ENCODE measurements at places on chromosomes 3 and 15. TPM values are rescaled to one million over a fixed set of nuclear protein-coding genes. Genes with fewer than 3 reads are reported as not detected.

GRCh38 chr3:153513236-153513635 is 351.2 kb downstream of the RAP2B start:
- H3K4me3 ChIP-seq = no peak overlapping the region
- H3K36me3 ChIP-seq = no peaks in the 10 kb centered on the region
- H3K4me1 ChIP-seq = no peaks in the 10 kb centered on the region
- H3K27me3 ChIP-seq = peaks cover 2% of the 10 kb centered on the region
- no peak overlapping the region for H3K27ac ChIP-seq

PLSCR5 gene
- total RNA-seq = not detected

GRCh38 chr3:57852896-57853295 is 96.8 kb downstream of the SLMAP start:
- no peak overlapping the region for H3K27ac ChIP-seq
- no peaks in the 10 kb centered on the region for H3K27me3 ChIP-seq
- no peak overlapping the region for H3K4me3 ChIP-seq
- no peak for DNase-seq
- H3K4me1 ChIP-seq = no peaks in the 10 kb centered on the region
- H3K36me3 ChIP-seq = no peaks in the 10 kb centered on the region

DNA sequence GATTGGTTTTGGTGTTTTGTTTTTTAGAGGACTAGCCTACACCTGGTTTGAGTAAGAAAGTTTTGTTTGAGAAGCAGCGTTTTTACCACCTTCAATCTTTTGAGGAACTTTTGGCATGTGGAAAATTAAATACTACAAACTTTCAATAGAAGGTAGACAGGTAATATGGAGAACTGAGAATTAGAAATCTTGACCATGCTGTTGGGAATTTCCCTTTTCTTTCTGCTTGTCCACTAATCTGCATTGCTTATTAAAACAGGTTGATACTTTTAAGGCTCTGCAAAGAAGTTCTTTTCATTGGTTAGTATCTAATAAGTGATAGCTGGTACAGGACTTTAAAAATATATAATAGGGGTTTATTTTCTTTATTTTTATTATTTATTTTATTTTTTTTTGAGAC is 31.9 kb downstream of the UBE2E1 start:
- no peaks in the 10 kb centered on the region for H3K27me3 ChIP-seq
- H3K27ac ChIP-seq = no peak overlapping the region
- H3K4me3 ChIP-seq = no peak overlapping the region

DNA sequence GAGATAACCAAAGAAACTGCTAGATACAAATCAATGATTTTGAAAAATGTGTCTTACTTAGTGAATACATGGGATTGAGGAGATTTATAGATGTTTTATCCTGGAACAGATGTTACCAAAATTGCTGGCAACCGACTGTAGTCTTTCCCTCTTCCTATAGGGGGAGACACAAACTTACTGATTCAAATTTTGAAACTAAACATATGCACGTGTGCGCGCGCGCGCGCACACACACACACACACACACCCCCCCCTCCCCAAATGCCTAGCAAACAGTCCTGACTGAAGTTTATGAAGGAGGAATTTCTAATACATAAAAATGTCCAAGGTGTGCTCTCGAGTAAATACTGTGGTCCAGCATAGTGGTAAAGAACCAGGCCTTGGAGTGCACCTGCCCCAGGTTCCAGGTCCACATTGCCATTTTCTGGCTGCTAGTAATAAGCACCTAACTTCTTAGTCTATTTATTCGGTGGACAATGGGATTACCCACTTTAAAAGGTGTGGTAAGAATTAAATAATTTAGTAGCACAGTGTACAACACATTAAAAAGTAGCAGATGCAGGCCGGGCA is 18.5 kb upstream of the C3orf62 start:
- H3K27me3 ChIP-seq = no peaks in the 10 kb centered on the region
- no peak overlapping the region for H3K4me3 ChIP-seq
- H3K36me3 ChIP-seq = peaks cover 13% of the 10 kb centered on the region
- H3K27ac ChIP-seq = no peak overlapping the region
- DNase-seq = no peak
- no peaks in the 10 kb centered on the region for H3K4me1 ChIP-seq

ZIC4 gene
- total RNA-seq = not detected

GPR15 gene
- total RNA-seq = 13.2 TPM

DNA sequence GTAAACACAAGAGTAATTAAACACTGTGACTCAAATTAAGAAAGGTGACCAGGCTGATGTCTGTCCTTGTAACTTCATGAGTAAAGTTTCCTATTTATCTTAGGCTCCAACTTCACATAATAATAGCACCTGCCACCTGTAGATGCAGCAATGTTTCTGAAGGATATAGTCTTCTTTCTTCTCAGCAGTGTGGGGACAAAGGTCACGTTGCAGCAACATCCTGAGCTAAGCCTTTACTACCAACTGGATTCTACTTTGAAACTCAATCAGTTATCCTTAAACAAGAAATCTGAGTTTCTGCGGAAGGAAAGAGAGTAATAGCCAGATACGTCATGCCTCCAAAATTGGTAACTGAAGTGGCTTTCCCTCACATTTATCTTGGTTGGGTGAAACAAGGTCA is 253.1 kb downstream of the RBMS3 start:
- no peaks in the 10 kb centered on the region for H3K36me3 ChIP-seq
- H3K4me1 ChIP-seq = no peaks in the 10 kb centered on the region
- no peaks in the 10 kb centered on the region for H3K27me3 ChIP-seq
- no peak overlapping the region for H3K4me3 ChIP-seq
- no peak for DNase-seq
- no peak overlapping the region for H3K27ac ChIP-seq

DNA sequence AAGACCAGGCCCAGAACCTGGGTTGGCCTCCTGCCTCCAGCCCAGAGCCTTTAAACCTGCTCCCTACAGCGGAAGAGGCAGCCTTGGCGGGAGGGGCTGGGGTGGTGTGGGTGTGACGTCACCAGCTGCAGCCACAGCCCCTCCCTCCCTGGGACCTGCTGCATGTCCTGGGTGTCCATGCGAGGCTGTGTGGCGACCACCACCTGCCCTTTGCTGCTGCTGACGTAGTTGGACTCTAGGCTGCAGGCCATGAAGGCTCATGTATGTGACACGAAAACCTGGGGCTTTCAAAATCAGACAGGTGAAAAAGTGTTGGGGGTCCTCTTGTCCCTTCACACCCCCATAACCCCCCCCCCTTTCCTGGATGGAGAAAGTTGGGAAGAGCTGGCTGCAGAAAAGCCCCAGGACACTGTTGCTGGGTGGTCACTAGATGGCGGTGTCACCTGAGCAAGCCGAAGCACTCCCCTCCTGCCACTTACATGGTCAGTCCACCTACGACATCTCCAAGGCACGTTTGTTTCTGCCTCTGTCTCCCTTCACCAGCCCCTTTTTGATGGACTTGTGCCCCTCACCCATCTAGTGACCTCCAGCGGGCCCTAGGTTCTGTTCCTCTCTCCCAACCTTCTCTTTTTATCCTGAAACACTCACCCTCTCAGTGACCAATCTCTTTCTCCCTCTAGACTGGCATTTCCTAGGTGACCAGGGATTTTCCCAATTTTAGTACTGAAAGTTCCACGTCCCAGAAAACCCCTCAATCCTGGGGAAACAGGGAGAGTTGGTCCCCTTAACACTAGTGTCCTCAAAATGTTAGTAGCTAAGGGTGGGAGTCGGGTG is 35.2 kb downstream of the SLC6A20 start:
- no peaks in the 10 kb centered on the region for H3K36me3 ChIP-seq
- H3K4me3 ChIP-seq = no peak overlapping the region
- no peaks in the 10 kb centered on the region for H3K4me1 ChIP-seq
- H3K27me3 ChIP-seq = peaks cover 3% of the 10 kb centered on the region

FRMD5 gene
- total RNA-seq = not detected

PIGX gene
- 33.6 TPM for total RNA-seq

TRPM1 gene
- not detected for total RNA-seq

MST1R gene
- total RNA-seq = 0.50 TPM

GRCh38 chr15:71508081-71508682 is 302.2 kb upstream of the NR2E3 start:
- no peaks in the 10 kb centered on the region for H3K4me1 ChIP-seq
- H3K27ac ChIP-seq = no peak overlapping the region
- DNase-seq = no peak
- no peak overlapping the region for H3K4me3 ChIP-seq
- peaks cover 40% of the 10 kb centered on the region for H3K27me3 ChIP-seq

- peaks cover 13% of the 10 kb centered on the region for H3K36me3 ChIP-seq
- H3K27me3 ChIP-seq = no peaks in the 10 kb centered on the region
- peak overlapping the region; percentile 21 for H3K27ac ChIP-seq
- peaks cover 7% of the 10 kb centered on the region for H3K4me1 ChIP-seq
Measured at GRCh38 chr3:138271189-138271794, 58.4 kb downstream of the NME9 start.

UBXN7 gene
- total RNA-seq = 53.2 TPM

GHSR gene
- total RNA-seq = not detected

DNA sequence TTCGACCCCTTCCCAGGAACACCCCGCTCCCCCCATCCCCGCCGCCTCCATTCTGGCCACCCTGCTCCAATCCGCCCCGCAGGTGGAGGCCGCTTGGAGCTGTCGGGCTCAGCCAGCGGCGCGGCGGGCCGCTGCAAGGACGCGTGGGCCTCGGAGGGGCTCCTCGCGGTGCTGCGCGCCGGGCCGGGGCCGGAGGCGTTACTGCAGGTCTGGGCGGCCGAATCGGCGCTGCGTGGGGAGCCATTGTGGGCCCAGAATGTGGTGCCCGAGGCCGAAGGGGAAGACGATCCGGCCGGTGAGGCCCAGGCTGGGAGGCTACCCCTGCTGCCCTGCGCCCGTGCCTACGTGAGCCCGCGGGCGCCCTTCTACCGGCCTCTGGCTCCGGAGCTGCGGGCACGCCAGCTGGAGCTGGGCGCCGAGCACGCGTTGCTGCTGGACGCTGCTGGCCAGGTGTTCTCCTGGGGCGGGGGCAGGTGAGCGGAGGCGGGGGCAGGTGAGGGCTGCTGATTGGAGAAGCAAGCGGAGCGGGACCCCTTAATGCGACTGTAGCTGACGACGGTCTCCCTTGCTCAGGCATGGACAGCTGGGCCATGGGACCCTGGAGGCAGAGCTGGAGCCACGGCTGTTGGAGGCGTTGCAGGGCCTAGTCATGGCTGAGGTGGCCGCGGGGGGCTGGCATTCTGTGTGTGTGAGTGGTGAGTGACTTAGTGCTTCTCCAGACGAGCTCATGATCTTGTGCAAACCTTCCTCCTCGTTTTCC is 2.5 kb downstream of the RCCD1 start:
- H3K36me3 ChIP-seq = no peaks in the 10 kb centered on the region
- no peaks in the 10 kb centered on the region for H3K27me3 ChIP-seq
- H3K27ac ChIP-seq = no peak overlapping the region
- DNase-seq = no peak

WDR53 gene
- total RNA-seq = 19.7 TPM

ATR gene
- 65.5 TPM for total RNA-seq

SCG5 gene
- total RNA-seq = 3.8 TPM

NPAP1 gene
- not detected for total RNA-seq

DNA sequence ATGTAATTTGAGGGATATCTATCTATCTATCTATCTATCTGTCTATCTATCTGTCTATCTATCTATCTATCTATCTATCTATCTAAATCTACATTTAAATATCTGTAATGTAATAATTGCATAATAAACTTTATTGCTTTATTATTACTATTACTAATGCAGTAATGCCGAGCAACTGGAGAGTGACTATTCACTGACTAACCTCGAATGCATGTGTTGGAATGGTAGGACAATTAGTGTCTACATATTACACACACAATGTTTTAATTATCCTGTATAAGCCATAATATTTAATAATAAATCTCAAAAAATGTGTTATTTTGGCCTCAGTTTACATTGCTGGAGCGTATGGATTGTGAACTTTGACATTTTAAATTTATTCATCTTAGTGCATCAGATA is 25.2 kb upstream of the CNTN3 start:
- no peaks in the 10 kb centered on the region for H3K4me1 ChIP-seq

DNA sequence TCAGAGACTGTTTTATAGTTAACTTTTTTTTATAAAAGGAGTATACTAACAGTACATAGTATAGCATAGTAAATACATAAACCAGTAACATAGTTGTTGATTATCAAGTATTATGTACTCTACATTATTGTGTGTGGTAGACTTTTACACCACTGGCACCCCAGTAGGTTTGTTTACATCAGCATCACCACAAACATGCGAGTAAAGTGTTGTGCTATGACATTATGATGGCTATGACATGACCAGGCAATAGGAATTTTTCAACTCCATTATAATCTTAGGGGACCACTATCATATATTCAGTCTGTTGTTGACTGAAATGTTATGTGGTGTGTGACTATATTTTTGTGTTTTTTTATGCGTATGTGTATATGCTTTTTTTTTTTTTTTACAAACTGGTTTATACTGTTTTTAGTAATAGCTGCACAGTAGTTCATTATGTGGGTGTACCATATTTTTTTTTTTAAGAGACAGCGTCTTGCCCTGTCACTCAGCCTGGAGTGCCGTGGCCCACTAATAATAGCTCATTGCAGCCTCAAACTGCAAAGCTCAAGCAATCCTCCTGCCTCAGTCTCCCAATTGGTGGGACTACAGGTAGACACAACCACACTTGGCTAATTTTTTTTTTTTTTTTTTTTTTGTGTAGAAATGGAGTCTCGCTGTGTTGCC is 1.9 kb downstream of the CAPN7 start:
- no peaks in the 10 kb centered on the region for H3K27me3 ChIP-seq
- peak overlapping the region; percentile 88 for H3K4me3 ChIP-seq
- no peak for DNase-seq
- peaks cover 18% of the 10 kb centered on the region for H3K4me1 ChIP-seq

DNA sequence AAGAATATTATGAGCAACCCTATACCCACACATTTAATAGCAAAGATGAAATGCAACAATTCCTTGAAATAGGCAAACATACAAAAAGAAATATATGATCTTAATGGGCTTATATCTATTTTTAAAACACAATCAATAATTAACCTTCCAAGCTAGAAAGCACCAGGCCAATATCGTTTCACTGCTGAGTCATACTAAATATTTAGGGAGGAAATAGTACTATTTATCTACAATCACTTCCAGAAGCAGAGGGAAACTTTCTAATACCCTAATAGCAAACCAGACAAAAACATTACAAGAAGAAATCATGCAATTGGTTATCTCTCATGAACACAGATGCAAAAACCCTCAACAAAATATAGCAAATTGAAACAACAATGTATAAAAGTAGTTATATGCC is 207.8 kb downstream of the MTHFS start:
- no peak overlapping the region for H3K4me3 ChIP-seq
- no peak for DNase-seq
- H3K27me3 ChIP-seq = peaks cover 10% of the 10 kb centered on the region
- no peaks in the 10 kb centered on the region for H3K36me3 ChIP-seq

- H3K4me3 ChIP-seq = no peak overlapping the region
- H3K4me1 ChIP-seq = peaks cover 5% of the 10 kb centered on the region
- no peak overlapping the region for H3K27ac ChIP-seq
- H3K27me3 ChIP-seq = no peaks in the 10 kb centered on the region
- DNase-seq = no peak
Measured at GRCh38 chr15:83063551-83063950, 3.5 kb downstream of the BTBD1 start.

STARD9 gene
- 8.9 TPM for total RNA-seq

DNA sequence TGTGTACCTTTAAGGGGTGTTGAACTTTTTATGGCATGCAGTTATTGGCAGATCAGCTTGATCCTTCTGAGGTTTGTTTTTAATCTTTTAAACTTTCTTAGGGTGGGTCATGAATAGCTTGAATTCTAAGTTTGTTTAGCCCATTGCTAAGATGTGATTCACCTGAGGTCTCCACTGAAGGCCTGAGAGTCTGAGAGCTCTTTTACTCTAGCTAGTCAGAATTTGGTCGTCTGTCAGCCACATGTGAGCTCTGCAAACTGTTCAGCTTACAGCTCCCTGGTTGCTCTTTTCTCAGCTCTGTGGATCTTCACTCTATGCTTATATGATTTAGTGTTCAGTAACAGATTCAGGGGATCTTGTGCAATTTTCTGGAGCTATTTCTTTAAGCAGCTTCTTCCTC is 161.3 kb downstream of the ABHD5 start:
- no peaks in the 10 kb centered on the region for H3K4me1 ChIP-seq
- H3K36me3 ChIP-seq = peaks cover 14% of the 10 kb centered on the region
- H3K4me3 ChIP-seq = no peak overlapping the region

LRRC3B gene
- total RNA-seq = not detected

All from natural killer cell treated with Interleukin-12 subunit alpha and Interleukin-12 subunit beta and Interleukin-15 and Interleukin-18, amount 100 ng/mL, for 72 hours (primary cell).